ENCODE measurements at places on chromosomes 7 and 10. TPM values are rescaled to one million over a fixed set of nuclear protein-coding genes. Genes with fewer than 3 reads are reported as not detected.

DNA sequence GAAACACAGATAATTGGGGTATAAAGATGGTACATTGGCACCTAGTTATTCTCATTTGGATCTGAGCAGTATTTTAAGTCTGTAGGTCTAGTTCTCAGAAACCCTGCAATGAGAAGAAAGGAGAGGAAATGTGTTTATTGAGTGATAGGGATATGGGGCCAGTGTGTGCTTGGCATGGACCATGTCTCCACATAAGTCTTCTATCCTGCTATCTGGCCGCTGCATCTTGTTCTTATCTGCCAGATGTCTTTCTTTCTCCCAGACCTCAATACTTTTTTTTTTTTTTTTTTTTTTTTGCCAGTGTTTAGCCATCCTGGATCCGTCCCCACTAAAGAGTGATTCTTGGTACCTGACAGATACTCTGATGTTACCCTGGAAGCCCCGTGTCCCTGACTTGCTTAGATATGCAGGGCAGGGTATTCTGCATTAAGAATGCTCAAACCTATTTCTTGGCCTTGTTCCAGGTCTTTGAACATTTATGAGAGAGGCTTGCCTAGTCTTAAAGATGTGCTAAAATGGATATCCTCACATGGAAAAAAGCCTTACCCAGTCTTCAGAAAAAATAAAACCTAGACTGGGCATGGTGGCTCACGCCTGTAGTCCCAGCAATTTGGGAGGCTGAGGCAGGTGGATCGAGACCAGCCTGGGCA lies 10.0 kb downstream of the MTURN start:
- no peak for DNase-seq

- no peak for DNase-seq
These were observed 9.2 kb downstream of the GLCCI1 start for GRCh38 chr7:7977774-7978173.

DNA sequence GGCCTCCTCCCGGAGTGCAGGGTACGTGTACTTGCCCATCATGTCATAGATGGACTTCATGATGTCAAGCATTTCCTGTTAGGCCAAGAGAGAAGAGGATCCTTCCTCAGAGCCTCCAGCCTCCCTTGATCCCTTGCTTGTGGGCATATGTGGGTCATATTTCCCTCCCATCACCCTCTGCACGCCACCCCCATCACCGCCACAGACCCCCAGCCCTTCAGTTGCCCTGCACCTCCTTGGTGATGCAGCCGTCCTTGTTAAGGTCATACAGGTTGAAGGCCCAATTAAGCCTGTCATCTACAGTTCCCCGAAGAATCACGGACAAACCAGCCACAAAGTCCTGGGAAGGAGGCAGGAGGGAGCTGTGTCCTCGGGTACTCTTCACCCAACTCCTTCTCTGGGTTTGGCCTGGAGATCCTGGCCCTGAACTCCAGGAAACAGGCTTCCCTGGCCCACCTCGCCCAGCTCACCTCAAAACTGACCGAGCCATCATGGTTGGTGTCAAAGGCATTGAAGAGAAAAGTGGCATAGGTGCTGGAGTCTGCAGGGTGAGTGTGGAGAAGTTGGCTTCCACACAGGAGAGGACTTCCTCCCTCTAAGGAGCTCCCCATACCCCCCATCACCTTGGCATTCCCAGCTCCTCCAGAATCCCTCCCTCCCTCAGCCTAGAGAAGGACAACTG lies 9.8 kb upstream of the OGA start:
- DNase-seq = no peak

DNA sequence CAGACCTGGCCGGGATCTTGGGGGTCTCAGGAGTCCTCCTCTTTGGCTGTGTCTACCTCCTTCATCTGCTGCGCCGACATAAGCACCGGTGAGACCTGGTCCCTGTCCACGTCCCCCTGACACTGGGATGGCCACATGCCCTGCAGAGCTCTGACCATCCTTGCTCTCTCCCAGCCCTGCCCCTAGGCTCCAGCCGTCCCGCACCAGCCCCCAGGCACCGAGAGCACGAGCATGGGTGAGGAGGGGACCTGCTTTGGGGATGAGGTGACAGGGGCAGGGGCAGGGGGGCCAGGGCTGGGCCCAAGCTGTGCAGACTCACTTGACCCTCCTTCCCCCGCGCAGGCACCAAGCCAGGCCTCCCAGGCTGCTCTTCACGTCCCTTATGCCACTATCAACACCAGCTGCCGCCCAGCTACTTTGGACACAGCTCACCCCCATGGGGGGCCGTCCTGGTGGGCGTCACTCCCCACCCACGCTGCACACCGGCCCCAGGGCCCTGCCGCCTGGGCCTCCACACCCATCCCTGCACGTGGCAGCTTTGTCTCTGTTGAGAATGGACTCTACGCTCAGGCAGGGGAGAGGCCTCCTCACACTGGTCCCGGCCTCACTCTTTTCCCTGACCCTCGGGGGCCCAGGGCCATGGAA lies 959 bp downstream of the PVRIG start:
- no peak for DNase-seq

- DNase-seq = no peak
These were observed 6.1 kb downstream of the CCAR1 start for GRCh38 chr10:68727146-68727545.

DNA sequence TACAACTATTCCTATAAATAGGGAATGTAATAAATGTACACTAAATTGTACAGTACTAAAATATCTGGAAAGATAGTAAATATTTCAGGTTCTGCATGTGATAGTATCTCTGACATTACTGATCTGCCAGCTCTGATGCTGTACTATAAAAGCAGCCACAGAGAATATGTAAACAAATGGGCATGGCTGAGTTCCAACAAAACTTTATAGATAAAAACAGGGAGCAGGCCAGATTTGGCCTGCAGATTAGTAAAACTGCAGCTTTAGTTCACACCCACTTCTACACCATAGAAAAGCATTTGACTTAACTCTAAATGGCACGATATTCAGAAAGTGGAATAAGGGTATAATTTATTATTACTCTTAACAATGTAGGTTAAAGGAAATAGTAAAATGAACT lies 18.8 kb upstream of the TLL2 start:
- no peak for DNase-seq

GRCh38 chr7:1839701-1840100 lies 169.6 kb downstream of the ELFN1 start:
- DNase-seq = no peak

GRCh38 chr10:98420786-98421185 lies 5.8 kb upstream of the PYROXD2 start:
- no peak for DNase-seq

GRCh38 chr10:93342366-93342765 lies 139.8 kb downstream of the MYOF start:
- no peak for DNase-seq

GRCh38 chr10:110387983-110388686 lies 83.4 kb upstream of the SMNDC1 start:
- no peak for DNase-seq

ERV3-1 gene
- 16.3 TPM for polyA plus RNA-seq

POM121C gene
- polyA plus RNA-seq = 9.3 TPM

KCNMA1 gene
- polyA plus RNA-seq = 58.8 TPM

EIF3B gene
- 110 TPM for polyA plus RNA-seq

MOGAT3 gene
- not detected for polyA plus RNA-seq

BPGM gene
- 43.1 TPM for polyA plus RNA-seq

All from AG04450 (cell line).